ENCODE measurements at places on chromosomes 2 and 18.

DNA sequence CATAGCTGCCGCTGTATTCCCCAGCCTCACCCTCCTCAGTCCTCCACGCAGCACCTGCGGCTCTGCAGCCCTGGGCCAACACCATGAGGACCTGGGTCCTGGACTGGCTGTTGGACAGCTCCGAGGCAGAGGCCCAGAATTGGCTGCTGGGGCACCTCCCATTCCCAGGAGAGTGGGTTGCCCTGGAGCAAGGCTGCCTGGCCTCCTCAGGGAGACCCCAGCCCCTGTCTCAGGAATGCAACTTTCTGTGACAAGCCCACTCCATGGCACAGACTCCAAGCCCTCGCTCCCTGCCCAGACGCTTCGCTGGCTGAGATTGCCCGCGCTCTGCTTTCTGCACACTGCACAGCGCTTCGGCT is 33.0 kb downstream of the CYP26B1 start:
- no peak for DNase-seq

- no peak for DNase-seq
Measured at GRCh38 chr2:181517685-181518301, 60.6 kb downstream of the ITGA4 start.

DNA sequence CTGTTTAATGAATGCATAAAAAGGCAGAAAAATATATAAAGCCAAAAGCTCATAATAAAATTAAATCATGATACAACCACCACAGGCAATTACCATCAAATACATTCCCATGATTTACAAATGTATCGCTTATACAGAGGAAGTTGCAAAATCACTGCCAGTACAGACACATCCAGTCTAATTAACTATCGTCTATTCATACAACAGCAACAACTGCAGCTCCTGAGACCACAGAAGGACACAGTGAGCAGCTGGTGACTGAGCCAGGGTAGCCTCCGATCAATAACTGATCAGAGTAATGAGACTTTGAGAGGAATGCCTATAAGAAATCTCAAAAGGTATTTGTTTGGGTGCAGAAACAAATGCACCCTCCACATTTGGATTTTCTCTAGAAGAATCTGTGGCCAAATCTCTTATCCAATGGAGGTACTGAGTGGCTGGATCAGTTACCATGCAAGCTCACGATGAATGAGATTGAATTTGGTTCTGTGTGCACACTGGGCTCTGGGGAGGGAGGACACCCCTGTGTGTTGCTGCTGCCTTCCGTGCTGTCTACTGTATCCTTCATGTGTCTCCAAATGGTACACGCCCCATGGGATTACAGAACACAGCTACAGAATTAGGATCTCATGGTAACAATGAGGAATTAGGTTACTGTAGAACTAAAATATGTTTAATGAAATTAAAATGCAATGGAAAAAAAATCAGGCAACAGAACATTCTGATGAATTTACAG is 119.6 kb downstream of the MBP start:
- DNase-seq: no peak

- no peak for DNase-seq
Measured at GRCh38 chr18:79405781-79406575, 10.2 kb downstream of the NFATC1 start.

Data from stimulated activated CD8-positive, alpha-beta memory T cell treated with anti-CD3 and anti-CD28 coated beads, Interleukin-4, amount 100 ng/mL, for 1 hour (primary cell).